NCI-H226 (cell line): ENCODE measurements at places on chromosomes 11 and 22.

GRCh38 chr11:64540428-64540825 is 50.6 kb upstream of the SLC22A12 start:
- DNase-seq: no peak

DNA sequence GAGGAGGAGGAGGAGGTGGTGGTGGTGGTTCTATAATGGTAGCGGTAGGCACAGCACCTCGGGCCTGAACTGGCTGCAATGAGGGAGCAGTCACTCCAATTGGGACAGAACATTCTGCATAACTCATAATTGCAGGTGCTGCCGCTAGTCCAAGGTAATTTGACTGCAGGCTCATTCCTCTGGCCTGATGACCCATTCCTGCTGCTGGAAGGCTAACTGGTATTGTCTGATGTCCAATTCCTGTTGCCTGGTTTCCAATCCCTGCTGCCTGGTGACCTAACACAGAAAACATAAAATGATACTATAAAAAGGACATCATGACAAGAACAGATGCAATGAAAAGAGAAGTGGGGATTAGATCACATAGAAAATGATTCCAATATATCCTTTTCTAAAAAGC is 7.9 kb upstream of the AGBL2 start:
- DNase-seq: no peak

DNA sequence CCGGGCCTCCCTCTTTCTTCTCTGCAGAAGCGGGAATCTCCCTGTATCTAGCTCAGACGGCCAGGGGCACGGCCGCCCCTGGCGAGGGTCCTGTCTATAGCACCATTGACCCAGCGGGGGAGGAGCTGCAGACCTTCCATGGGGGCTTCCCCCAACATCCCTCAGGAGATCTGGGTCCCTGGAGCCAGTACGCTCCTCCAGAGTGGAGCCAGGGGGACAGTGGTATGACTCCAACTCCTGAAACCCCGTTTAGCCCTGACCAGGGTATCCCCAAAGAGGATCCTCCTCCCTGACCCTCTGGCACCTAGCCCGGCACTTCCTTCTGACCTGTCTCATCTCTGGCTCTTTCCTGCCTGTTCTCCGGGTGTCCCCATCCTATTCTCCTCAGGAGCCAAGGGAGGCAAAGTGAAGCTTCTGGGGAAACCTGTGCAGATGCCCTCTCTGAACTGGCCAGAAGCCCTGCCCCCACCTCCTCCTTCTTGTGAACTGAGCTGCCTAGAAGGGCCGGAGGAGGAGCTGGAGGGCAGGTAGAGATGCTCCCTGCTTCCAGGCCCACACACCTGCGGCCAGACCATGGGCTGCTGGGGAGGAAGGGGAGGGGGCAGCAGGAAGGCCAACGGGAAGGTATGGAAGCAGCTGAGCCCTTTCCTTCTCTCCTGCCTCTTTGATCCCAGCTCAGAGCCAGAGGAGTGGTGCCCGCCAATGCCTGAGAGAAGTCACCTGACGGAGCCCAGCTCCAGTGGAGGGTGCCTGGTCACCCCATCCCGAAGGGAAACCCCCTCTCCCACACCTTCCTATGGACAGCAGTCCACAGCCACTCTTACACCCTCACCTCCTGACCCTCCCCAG is 12.9 kb downstream of the ROBO3 start:
- DNase-seq: no peak

- no peak for DNase-seq
Observed at GRCh38 chr22:41833369-41834004, 582 bp downstream of the SREBF2 start.

- DNase-seq: peak; percentile 24
Observed at GRCh38 chr11:18452927-18453326, 2.7 kb upstream of the LDHAL6A start.
